ENCODE measurements at places on chromosomes 16 and 17.

DNA sequence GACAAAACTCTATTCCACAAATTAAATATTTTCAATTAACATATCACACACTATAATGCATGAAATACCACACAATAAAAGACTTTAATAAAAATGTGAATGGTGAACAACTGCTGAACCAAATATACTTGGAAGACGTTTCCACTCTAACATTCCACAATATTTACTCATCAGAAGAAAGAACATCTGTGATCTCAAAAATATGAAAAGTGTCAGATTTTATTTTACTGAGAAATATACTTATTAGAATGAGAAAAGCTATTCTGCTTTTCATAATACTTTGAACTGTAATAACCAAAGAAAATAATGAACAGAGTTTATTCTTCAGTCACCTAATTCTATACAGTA lies 181.8 kb upstream of the AXIN2 start:
- DNase-seq = no peak

GRCh38 chr17:47120521-47121095 lies 68.5 kb downstream of the CDC27 start:
- DNase-seq = no peak

DNA sequence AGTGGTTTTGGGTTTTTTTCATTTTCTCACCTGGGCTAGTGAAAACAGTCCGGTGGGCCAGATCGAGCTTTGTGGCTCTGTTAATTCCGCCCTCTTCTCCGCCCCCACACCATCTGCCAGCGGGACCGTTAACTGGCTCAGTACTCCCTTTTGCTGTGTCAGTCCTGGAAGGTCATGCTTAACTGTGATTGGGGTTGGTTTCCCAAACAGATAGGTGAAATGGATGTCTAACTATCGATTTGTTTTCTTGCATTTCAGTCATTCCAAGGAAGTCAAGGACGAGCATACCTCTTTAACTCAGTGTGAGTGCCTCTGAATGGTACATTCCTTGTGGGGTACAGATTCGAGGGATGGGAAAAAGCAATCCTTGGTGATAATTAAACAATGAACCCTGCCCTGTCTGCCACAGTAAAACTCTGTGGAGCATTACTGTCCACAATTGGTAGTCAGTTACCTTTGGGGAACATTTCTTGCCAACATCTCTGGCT lies 56.7 kb downstream of the YPEL2 start:
- DNase-seq = no peak

DNA sequence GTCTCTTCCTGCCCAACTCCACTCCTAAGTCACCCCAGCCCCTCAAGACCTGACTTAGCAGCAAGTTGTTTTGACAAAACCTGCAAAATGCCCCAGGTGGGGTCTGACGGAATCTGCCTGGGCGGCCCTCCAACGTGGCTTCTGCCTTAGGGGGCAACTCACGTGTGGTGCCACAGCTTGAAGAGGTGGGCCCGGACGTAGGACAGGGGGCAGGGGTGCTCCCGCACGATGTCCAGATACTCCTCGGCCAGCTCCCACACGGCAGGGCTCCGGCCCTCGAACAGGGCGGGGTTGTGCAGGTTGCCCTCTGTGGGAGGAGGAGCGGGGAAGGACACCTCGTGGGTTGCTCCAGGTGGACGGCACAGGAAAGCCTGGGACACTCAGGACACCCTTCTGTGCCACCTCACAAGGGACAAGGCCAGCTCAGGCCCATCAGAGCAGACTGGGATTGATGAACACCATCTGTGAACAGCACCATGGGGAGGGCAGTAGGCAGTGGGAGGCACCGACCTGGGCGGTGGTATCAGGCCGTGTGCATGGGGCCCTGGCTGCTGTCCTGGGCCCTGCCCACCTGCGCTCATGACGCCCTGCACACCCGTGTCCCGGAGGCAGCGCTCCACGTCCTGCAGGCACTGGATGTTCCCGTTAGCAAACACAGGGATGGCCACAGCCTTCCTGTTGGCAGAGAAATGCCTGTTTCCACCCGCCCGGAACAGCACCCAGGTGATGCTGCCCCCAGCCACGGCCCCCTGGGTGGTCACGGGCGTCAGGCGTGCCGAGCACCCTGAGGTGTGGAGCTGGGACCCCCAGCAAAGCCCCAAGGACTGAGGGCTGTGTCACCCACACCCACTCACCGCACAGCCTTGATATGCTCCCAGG lies 4.3 kb downstream of the DUS1L start:
- no peak for DNase-seq

DNA sequence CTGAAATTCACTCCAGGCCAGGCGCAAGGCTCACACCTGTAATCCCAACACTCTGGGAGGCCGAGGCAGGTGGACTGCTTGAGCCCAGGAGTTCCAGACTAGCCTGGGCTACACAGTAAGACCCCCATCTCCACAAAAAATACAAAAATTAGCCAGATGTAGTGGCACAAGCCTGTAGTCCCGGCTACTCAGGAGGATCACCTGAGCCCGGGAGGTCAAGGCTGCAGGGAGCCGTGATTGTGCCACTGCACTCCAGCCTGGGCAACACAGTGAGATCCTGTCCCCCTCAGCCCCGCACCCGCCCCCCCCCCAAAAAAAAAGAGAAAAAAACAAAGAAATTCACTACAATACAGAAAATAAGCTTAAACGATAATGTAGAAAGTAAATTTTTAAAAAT lies 31.5 kb downstream of the MBTPS1 start:
- no peak for DNase-seq

DNA sequence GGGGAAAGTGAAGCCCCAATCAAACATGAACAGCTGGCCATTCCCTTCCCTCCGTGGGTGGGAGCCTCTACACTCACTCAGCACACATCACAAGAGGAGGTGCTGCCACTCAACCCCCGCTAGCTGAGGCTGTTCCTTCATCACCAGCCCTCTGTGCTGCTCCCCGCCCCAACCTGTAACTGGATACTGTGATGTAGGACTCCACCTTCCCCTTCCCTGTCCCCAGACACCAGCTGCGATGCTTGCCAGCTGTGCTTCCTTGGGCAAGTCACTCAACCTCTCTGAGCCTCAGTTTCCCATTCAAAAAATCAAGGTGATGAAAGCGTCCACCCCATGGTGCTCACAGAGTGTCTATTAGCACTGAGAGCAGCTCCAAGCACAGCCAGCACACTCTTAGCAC lies 273.2 kb downstream of the MRTFB start:
- no peak for DNase-seq

DNA sequence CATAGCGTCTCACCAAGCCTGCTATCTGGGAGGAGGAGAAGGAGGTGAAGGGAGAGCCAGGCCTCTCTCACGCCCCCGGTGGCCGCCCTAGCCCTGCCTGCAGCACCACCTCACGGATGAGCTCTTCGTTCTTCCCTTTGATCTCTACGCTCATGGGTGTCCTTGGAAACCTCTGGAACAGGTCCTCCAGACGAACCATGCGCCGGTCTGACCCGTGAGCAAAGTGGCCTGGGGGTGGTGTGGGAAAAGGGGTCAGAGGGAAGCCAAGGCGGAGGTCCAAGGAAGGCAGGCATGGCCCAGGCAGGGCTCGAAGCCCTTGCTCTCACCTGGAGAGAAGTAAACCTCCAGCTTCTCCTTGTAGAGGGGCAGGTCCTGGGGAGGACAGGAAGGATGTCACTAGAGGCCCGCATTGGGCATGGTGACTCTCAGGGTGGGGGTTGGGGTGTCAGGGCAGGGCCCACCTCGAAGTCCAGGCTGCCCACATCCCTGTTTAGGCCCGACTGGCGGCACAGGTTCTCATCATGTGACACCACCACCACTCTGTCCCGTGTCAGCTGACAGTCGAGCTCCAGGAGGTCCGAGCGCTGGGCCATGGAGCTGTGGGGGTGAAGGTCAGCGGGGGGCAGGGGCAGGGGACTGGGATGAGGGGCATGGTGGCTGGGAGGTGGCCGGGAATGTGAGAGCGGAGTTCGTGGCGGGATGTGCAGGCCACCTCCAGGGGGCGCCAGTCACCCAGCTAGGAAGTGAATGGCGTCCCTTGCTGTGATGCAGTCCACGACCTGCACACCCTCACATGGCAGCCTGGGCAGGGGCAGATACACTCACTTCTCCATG lies 923 bp downstream of the GDPD3 start:
- DNase-seq = no peak

- no peak for DNase-seq
These were observed 35.8 kb downstream of the MSI2 start for GRCh38 chr17:57292091-57292490.

Data from C1 segment of cervical spinal cord (tissue), 14 donors.